ENCODE measurements at places on chromosomes 16 and 17.

DNA sequence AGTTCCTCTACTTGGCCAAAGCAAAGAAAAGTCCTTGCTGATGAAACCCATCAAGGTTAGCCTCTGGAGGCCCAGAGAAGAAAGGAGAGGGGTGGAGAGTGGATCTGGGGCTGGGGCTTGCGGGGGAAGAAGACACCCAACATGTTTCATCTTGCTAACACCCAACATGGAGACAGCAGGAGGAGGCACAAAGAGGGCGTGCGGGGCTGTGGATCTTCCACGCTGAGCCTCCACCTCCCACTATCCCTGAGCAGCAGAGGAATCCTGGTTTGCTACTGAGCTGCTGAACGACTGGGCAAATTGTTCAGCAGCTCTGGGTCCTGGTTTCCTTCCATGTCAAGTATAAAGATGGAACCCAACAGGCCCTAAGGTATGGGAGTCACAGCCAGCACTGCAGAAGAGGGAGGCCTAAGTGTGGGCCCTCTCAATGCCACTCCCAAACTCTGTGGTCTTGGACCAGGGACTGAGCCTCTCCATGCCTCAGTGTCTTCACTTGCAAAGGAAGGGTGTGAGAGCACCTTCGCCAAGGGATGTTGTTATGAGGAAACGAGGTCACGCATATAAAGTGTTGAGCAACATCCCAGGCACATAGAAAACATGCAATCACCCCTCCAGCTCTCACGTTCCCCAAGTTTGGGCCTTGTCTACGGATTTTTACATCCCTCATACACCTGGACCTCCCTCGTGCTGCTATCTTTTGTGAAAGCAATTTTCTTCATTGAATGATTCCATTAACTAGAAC, 122.5 kb downstream of the XYLT1 start:
- DNase-seq: no peak

GRCh38 chr17:82898976-82899514, 59.2 kb upstream of the ZNF750 start:
- no peak for DNase-seq

- no peak for DNase-seq
These were observed 8.2 kb downstream of the RHBDF2 start for GRCh38 chr17:76492989-76493501.

GRCh38 chr16:66007717-66008116, 358.8 kb upstream of the CDH5 start:
- no peak for DNase-seq

- no peak for DNase-seq
These were observed 102.7 kb downstream of the SDK2 start for GRCh38 chr17:73541561-73541981.
